ENCODE measurements at places on chromosomes 4 and X.
A peak's percentile ranks its signal among the peaks of the same experiment; 100 is the strongest.

DNA sequence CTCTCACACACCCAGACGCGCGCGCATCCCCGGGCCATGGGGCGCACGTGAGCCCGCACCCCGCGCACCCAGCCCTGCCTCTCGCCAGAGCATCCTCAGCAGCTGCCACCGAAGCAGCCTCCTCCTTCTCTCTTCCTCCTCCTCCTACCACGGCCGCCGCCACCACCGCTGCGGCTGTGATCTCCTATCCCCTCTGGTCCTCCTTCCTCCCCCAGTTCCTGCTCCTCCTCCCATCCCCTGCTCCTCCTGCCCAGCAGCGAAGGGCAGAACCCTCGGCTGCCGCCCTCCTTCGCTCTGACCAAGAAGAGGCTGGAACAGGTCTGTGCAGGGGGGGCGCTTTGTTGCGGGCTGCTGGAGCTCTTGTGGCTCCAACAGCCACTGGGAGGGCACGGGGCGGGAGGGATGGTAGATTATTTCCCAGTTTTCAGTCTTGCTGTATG, 148.7 kb upstream of the CHRDL1 start:
- H3K4me1 ChIP-seq = peaks cover 9% of the 10 kb centered on the region
- H3K27ac ChIP-seq = no peak overlapping the region

- DNase-seq = no peak
- H3K36me3 ChIP-seq = no peaks in the 10 kb centered on the region
- H3K4me1 ChIP-seq = no peaks in the 10 kb centered on the region
- no peak overlapping the region for H3K27ac ChIP-seq
- H3K4me3 ChIP-seq = no peak overlapping the region
- peaks cover 61% of the 10 kb centered on the region for H3K27me3 ChIP-seq
Observed at GRCh38 chr4:151930372-151930771, 169.6 kb upstream of the GATB start.

GRCh38 chr4:126213996-126214395, 899.2 kb downstream of the FAT4 start:
- no peaks in the 10 kb centered on the region for H3K36me3 ChIP-seq
- no peak for DNase-seq
- no peaks in the 10 kb centered on the region for H3K4me1 ChIP-seq
- no peak overlapping the region for H3K4me3 ChIP-seq

GRCh38 chr4:763922-764321, 58.3 kb downstream of the PCGF3 start:
- H3K27me3 ChIP-seq = no peaks in the 10 kb centered on the region
- no peak for DNase-seq
- peaks cover 50% of the 10 kb centered on the region for H3K36me3 ChIP-seq
- peaks cover 10% of the 10 kb centered on the region for H3K4me1 ChIP-seq
- H3K27ac ChIP-seq = peak overlapping the region; percentile 56
- H3K4me3 ChIP-seq = no peak overlapping the region

GRCh38 chr4:122775987-122776836, 43.7 kb downstream of the BBS12 start:
- no peak for DNase-seq
- H3K4me1 ChIP-seq = no peaks in the 10 kb centered on the region
- no peak overlapping the region for H3K27ac ChIP-seq
- H3K36me3 ChIP-seq = no peaks in the 10 kb centered on the region

Data from progenitor cell of endocrine pancreas (in vitro differentiated cells).